ENCODE measurements at places on chromosomes 16 and 17.

DNA sequence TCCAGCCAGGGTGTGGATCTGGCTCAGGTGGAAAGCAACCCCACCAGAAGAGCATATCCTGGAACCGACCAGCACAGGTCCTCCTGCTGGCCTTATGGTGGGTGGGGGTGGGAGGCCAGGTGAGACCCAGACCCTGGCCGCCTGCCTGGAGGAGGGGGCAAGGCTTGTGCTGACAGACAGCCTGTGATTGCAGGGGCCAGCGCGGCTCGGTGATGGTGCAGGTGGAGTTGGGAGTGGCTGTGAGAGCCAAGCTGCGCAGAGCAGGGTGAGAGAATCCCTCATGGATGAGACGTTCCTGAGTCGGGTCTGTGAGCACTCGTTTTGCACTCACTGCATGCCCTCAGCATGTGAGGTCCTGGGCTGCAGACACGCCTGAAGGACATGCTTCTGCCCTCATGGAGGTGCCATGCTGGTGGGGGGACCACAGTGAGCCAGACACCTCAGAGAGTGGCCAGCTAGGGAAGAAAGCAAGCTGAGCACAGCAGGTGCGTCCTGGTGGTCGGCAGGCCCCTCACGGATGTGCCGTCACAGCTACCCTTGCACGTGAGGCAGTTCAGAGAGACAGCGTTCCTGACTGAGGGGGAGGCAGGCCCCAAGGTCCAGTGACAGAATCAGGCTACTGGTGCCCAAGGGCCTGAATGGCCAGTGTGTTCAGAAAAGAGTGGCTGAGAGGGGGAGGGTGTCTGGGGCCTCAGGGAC is 3.8 kb upstream of the KCNJ12 start:
- DNase-seq: no peak

GRCh38 chr16:11794996-11795886 is 1.8 kb downstream of the ZC3H7A start:
- no peak for DNase-seq

GRCh38 chr16:55717326-55717725 is 61.5 kb downstream of the SLC6A2 start:
- no peak for DNase-seq

GRCh38 chr16:26240807-26241206 is 549.0 kb downstream of the HS3ST4 start:
- no peak for DNase-seq

- DNase-seq: peak; percentile 28
Observed at GRCh38 chr17:19336938-19337711, 25.4 kb downstream of the B9D1 start.

GRCh38 chr17:39553341-39553945 is 54.3 kb downstream of the NEUROD2 start:
- no peak for DNase-seq

DNA sequence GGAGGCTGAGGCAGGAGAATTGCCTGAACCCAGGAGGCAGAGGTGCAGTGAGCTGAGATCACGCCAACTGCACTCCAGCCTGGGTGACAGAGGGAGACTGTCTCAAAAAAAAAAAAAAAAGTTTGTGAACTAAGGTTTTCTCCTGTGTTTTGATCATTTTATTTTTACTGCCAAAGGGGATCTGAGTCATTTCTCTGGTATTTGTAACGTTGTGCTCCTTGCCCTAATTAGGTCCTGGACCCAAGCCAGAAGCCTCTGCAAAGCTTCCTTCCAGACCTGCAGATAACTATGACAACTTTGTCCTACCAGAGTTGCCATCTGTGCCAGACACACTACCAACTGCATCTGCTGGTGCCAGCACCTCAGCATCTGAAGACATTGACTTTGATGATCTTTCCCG is 32.1 kb downstream of the IST1 start:
- DNase-seq: peak; percentile 80

DNA sequence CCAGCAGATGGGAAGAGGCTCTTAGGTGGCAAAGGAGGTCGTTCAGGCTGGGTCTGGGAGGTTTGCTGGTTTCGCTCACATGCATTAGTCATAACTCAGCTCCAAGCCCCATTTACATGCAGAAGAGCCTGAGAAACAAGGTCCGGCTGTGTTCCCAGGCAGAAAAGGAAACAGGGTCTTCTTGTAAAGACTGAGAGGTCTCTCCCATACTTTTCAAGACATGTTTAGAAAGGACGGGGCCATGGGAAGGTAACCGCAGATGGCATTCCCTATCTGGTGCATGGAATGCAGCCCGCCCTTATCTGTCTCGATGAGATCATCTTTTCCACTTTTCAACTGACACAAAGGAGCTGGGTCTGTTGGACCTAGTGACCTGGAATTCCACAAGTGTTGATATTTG is 389.0 kb upstream of the CDH11 start:
- DNase-seq: peak; percentile 93

- DNase-seq: no peak
Observed at GRCh38 chr17:17468217-17469010, 8.4 kb upstream of the MED9 start.

GRCh38 chr16:27198451-27199234 is 4.7 kb upstream of the KDM8 start:
- no peak for DNase-seq

DNA sequence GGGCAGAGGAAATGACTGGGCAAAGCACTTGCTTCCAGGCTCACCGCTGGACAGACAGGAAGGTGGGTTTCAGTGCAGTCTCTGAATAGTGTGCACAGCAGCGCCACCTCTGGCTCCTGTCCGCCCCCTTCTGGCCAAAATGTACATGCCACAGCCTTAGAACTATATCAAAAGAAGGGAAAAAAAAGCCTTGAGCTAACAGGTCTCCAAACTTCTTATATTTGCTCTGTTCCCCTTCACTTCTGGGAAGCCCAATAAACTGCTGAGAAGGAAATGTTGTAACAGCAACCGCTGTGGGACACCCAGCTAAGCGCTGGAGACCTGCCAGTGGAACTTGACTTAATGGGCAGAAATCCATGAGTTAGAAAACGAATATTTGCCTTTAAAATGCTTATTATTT is 17.5 kb downstream of the COG7 start:
- DNase-seq: peak; percentile 67

Data from mesenchymal stem cell (in vitro differentiated cells and primary cell).